Hepatocyte (in vitro differentiated cells): ENCODE measurements at places on chromosomes 5 and 9. TPM values are rescaled to one million over a fixed set of nuclear protein-coding genes. Genes with fewer than 3 reads are reported as not detected.

DNA sequence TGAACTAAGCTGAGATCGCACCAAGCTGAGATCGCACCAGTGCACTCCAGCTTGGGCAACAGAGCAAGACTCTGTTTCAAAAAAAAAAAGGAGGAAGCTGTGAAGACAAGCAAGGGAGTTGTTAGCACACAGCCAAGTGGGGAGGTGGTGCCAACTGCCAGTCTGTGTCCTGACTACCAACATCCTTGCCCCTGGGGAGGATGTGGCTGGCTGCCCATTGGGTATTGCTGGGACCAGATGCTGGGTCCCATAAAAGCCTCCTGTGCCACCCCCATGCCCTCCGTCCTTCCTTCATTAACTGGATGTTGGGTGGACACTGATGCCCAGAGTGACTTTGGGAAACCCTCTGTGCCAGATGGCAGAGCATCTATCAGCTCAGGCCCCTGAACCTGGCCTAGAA, 157.1 kb upstream of the COL5A1 start:
- no peak for DNase-seq

DNA sequence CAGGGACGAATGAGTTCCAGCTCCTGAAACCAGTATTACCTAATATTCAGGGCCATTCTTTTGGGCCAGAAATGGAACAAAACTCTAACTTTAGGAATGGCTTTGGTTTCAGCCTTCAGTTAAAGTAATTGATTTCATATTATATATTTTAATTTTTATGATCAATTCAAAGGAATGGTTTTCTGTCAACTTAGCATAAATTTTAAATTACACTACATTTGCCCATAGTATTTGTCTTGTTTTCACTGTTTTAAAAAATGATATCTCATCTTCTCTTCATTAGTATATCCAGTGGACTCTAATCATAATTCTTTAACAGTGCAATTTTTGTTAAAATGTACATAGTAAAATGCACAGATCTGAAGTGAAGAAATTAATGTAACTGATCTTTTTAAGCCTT, 1.9 kb upstream of the PCDHB16 start:
- DNase-seq: no peak

The ZBTB6 gene
- polyA plus RNA-seq: 1.9 and 2.4 TPM in 2 replicates

The PCDHA8 gene
- polyA plus RNA-seq: 0.13 and 0.44 TPM in 2 replicates

- DNase-seq: peak; percentile 76
These were observed 33.5 kb downstream of the PDGFRB start for GRCh38 chr5:150122158-150122510.
